ENCODE measurements at places on chromosomes 6 and 20.
A peak's percentile ranks its signal among the peaks of the same experiment; 100 is the strongest.

DNA sequence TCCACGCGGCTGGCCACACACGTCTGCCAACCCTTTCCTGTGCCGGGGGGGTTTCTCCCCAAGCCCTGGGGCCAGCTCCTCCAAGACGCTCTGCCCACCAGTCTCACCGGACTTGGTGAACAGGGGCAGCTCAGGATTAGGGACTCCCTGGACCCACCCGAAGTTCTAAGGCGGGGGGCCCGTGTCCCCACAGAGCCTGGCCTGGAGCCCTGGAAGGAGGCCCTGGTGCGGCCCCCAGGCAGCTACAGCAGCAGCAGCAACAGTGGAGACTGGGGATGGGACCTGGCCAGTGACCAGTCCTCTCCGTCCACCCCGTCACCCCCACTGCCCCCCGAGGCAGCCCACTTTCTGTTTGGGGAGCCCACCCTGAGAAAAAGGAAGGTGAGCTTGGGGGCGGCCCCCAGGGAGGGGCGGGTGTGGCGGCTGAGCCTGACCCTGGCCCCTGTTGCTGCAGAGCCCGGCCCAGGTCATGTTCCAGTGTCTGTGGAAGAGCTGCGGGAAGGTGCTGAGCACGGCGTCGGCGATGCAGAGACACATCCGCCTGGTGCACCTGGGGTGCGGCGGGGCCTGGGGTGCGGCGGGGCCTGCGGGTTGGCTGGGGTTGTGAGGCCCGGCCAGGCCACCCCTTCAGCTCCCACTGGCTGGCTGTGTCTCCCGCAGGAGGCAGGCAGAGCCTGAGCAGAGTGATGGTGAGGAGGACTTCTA, 2.3 kb downstream of the SLC2A4RG start:
- no peak overlapping the region for H3K4me3 ChIP-seq
- H3K27me3 ChIP-seq: no peaks in the 10 kb centered on the region
- no peak for DNase-seq
- peaks cover 19% of the 10 kb centered on the region for H3K4me1 ChIP-seq
- H3K36me3 ChIP-seq: peaks cover 20% of the 10 kb centered on the region

- peaks cover 9% of the 10 kb centered on the region for H3K4me1 ChIP-seq
- no peaks in the 10 kb centered on the region for H3K36me3 ChIP-seq
- H3K27me3 ChIP-seq: no peaks in the 10 kb centered on the region
These were observed 570.4 kb upstream of the GJE1 start for GRCh38 chr6:141562186-141562811.

DNA sequence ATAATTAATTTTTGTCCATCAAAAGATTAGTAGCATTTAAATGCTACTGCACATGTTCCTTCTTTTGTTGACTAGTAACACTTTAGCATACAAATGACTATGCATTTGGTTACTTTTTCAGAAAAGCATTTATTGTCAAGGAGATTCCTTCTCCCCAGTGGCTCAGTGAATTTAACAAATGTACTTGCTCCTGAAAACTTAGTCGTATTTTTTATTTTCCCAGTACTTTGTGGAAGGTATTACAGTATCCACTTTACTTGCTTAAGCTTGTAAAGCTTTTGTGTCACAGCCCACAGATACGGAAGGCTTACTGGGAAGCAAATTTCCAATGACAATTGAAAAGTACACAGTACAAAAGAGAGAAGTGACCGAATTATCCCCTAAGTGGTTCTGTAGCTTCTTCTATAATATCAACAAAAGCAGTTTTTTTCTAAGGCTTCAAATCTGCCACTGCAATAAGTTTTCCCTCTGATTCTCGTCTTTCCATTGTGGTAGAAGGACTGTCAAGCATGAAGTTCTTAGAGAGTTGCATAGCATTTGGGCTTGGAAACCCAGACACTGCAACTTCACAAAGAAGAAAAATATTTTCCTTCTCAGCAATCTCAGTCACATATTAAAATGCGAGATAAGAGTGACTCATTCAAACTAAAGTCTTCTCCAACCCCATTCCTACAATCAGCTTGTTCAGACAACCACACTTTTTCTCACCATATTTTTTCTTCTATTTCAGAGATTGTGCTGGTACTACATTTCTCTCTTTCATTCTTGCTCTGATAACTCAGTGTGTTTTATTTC, 431.2 kb downstream of the GRIK2 start:
- no peak overlapping the region for H3K4me3 ChIP-seq
- H3K4me1 ChIP-seq: no peaks in the 10 kb centered on the region
- DNase-seq: no peak
- H3K36me3 ChIP-seq: no peaks in the 10 kb centered on the region
- no peaks in the 10 kb centered on the region for H3K27me3 ChIP-seq

- H3K27ac ChIP-seq: no peak overlapping the region
- no peak for DNase-seq
- no peaks in the 10 kb centered on the region for H3K36me3 ChIP-seq
- no peaks in the 10 kb centered on the region for H3K27me3 ChIP-seq
These were observed 74.8 kb upstream of the FLRT3 start for GRCh38 chr20:14412065-14412681.

DNA sequence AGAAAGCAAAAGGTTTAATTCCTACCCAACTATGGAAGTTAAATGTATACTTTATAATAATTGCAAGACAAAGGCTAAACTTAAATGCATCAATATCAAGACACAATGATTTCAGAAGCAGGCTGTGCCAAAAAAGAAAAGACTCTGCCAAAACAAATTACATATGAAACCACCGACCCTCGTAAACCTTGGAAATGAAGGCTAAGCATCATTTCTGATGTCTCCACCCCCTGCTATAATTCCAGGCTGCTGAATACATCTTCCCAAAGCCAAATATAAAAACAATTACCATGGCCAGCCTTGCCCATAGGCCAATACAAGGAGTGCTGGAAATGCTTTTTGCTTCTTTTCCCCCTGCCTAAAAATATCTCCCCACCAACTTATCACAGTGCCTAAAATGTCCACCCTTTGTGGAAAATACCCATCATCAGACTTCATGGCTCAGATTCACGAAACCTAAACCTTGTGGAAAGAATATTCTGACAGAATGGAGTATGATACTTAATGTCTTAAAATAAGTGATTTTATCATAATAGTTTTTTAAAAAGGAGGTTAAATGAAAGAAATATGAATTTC, 37.4 kb downstream of the RCAN2 start:
- no peak for DNase-seq
- H3K4me3 ChIP-seq: no peak overlapping the region
- H3K27me3 ChIP-seq: no peaks in the 10 kb centered on the region
- H3K27ac ChIP-seq: no peak overlapping the region
- H3K36me3 ChIP-seq: no peaks in the 10 kb centered on the region
- H3K4me1 ChIP-seq: peaks cover 8% of the 10 kb centered on the region

- no peak for DNase-seq
- H3K27ac ChIP-seq: no peak overlapping the region
- no peaks in the 10 kb centered on the region for H3K4me1 ChIP-seq
- H3K36me3 ChIP-seq: no peaks in the 10 kb centered on the region
- no peak overlapping the region for H3K4me3 ChIP-seq
- no peaks in the 10 kb centered on the region for H3K27me3 ChIP-seq
These were observed 68.5 kb upstream of the SRSF6 start for GRCh38 chr20:43389211-43389610.

- H3K27me3 ChIP-seq: no peaks in the 10 kb centered on the region
- DNase-seq: no peak
- peaks cover 20% of the 10 kb centered on the region for H3K4me1 ChIP-seq
- no peak overlapping the region for H3K4me3 ChIP-seq
These were observed 213.9 kb upstream of the ECI2 start for GRCh38 chr6:4349323-4349722.

- no peak overlapping the region for H3K27ac ChIP-seq
- DNase-seq: no peak
- peaks cover 7% of the 10 kb centered on the region for H3K4me1 ChIP-seq
- no peaks in the 10 kb centered on the region for H3K36me3 ChIP-seq
- H3K4me3 ChIP-seq: no peak overlapping the region
These were observed 213.1 kb downstream of the SYNDIG1 start for GRCh38 chr20:24682496-24682985.

- no peaks in the 10 kb centered on the region for H3K27me3 ChIP-seq
- peak; percentile 80 for DNase-seq
- no peaks in the 10 kb centered on the region for H3K36me3 ChIP-seq
- H3K4me3 ChIP-seq: no peak overlapping the region
- H3K4me1 ChIP-seq: peaks cover 10% of the 10 kb centered on the region
- H3K27ac ChIP-seq: no peak overlapping the region
These were observed 32.5 kb downstream of the MUC22 start for GRCh38 chr6:31042806-31043205.

- H3K4me1 ChIP-seq: no peaks in the 10 kb centered on the region
- no peaks in the 10 kb centered on the region for H3K36me3 ChIP-seq
- H3K4me3 ChIP-seq: no peak overlapping the region
- no peaks in the 10 kb centered on the region for H3K27me3 ChIP-seq
- no peak overlapping the region for H3K27ac ChIP-seq
These were observed 9.4 kb upstream of the COMMD7 start for GRCh38 chr20:32752458-32753250.

DNA sequence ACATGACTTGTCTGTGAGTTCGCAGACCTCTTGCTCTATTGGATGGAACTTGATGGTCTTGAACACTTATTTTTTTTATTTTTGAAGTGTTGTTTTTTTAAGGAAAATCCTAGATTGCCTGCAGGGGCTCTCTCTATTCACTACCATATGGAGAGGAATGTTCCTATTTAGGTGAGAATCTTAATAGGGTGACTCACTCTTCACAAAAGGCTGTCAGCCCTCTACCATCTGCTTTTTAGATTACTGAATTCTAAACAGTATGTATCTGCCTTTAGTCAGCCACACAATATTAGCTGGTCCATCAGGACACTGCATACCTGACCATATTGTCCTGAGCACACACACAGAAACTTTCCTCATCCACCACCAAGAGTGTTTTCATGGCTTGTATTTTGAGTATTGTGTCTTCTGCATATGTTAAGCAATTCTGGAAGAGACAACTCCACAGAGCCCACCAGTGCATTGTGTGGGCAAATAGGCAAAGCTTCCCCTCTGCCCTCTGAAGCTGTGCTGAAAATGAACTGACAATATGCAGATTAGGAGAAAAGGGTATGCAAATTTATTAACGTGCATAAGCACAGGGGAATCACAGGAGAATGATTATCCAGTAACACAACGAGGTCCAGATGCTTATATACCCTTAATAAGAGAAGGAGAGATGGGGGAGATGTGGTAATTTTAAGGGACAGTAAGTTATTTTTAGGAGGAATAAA, 6.6 kb upstream of the BTBD9 start:
- no peaks in the 10 kb centered on the region for H3K36me3 ChIP-seq
- no peaks in the 10 kb centered on the region for H3K27me3 ChIP-seq
- peaks cover 10% of the 10 kb centered on the region for H3K4me1 ChIP-seq
- no peak overlapping the region for H3K4me3 ChIP-seq
- H3K27ac ChIP-seq: no peak overlapping the region

DNA sequence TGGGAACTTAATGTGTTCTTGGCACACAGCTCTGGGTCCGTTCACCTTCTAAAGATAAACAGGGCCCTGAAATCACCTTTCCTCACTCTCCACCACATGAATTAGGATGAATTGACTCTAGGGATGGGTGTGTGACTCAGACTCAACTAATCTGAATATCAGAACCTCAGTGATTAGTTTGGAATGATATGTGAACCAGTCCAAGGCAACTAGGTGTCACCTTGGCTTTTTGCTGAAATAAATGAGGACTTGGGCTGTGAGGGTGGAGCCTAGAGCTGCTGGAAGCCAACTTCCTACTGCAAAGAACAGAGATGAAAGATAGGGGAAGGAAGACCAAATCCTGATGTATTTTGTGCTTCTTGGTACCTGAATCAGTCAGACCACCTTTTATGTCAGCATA, 132.0 kb upstream of the RNF24 start:
- H3K27me3 ChIP-seq: no peaks in the 10 kb centered on the region
- H3K27ac ChIP-seq: no peak overlapping the region
- no peaks in the 10 kb centered on the region for H3K36me3 ChIP-seq
- no peak for DNase-seq
- H3K4me1 ChIP-seq: peaks cover 6% of the 10 kb centered on the region

DNA sequence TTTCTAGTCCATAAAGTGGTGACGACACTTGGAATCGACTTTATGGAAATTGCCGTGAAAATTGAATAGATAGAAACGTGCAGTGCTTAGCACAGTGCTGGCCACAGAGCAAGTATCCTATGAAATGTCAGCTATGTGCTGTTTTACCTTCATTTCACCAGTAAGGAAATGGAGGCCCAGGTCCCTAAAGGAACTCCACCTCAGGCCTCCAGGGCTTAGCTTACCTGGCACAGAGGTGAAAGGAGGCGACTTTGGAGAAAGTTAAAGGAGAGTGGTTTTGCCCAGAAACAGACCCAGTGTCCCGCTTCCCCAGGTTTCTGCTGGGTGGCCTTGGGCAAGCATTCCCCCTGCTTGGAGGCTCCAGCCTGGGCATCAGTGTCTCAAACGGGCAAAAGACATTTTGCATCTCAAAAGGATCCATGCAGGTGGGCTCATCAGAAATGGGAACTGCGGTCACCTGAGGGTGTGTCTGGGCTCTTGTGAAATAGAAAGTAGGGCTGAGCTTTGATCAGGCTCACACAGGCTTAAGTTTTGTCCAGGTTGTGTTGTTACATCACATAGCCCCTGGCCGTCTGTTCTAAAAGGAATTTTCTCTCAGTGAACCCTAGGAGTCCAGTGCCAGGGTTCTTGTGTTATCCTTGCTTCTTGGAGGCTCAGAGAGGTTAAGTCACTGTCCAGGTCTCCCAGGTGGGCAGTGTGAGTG, 6.8 kb upstream of the TULP1 start:
- H3K27me3 ChIP-seq: no peaks in the 10 kb centered on the region
- DNase-seq: no peak
- H3K4me1 ChIP-seq: no peaks in the 10 kb centered on the region

DNA sequence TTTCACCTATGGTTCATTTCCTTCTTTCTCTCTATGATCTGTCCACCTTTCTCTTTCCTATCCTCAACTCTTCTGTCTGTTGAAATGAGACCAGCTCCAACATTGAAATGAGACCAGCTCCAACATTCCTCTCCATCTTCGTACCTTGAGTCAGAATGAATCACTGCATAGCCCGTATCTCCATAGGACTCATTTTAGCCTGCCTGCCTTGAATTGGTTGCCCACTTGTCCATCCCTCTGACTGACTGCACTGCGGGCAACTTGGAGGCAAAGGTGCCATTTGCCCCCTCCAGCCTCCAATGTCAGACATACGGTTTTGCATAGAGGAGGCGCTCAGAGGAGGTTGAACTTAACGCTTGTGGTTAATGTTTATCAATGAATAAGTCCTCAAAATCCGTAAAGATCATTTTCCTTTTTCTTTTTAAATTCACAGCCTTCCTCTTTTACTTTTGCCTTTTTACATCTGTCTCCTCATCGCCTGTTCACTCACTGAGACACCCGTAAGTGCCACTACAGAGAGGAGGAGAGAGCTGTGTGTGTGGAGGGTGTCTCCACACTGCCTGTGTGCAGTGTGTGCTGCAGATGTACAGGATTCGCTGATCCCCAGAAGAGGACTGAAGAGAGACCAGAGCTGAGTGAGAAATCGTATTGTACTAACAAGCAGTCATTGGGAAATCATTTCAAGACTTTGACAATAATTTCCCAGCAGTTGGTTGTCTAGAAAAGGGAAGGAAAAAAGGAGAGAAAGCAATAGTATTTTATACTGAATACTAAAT, 579.6 kb upstream of the MAP3K7 start:
- no peaks in the 10 kb centered on the region for H3K27me3 ChIP-seq
- no peak overlapping the region for H3K27ac ChIP-seq
- no peaks in the 10 kb centered on the region for H3K4me1 ChIP-seq
- DNase-seq: no peak
- H3K36me3 ChIP-seq: no peaks in the 10 kb centered on the region

GRCh38 chr6:134589512-134589911, 271.6 kb upstream of the SGK1 start:
- no peaks in the 10 kb centered on the region for H3K4me1 ChIP-seq
- no peak overlapping the region for H3K27ac ChIP-seq
- no peak for DNase-seq
- H3K27me3 ChIP-seq: no peaks in the 10 kb centered on the region
- H3K4me3 ChIP-seq: no peak overlapping the region

- H3K27me3 ChIP-seq: no peaks in the 10 kb centered on the region
- H3K4me1 ChIP-seq: no peaks in the 10 kb centered on the region
- H3K36me3 ChIP-seq: no peaks in the 10 kb centered on the region
- DNase-seq: no peak
- no peak overlapping the region for H3K4me3 ChIP-seq
These were observed 246.2 kb downstream of the LRFN2 start for GRCh38 chr6:40340957-40341356.

Data from thyroid gland (tissue), 4 donors.